ENCODE measurements at places on chromosomes 4 and X. TPM values are rescaled to one million over a fixed set of nuclear protein-coding genes. Genes with fewer than 3 reads are reported as not detected.

DNA sequence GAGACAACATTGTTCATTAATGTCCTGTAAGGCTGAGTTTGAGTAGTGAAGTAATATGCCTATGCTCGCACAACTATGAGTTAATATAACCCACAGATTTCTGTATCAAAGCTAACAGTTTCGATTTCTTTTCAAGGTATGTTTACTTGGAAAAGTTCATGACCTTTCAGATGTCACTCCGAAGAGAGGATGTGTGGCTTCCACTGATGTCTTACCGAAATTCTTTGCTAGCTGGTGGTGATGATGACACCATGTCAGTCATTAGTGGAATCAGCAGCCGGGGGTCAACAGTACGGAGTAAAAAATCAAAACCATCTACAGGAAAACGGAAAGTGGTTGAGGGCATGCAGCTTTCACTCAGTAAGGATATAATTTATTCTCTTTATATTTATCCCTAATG is 124.9 kb downstream of the STAG2 start:
- DNase-seq, result no peak

DNA sequence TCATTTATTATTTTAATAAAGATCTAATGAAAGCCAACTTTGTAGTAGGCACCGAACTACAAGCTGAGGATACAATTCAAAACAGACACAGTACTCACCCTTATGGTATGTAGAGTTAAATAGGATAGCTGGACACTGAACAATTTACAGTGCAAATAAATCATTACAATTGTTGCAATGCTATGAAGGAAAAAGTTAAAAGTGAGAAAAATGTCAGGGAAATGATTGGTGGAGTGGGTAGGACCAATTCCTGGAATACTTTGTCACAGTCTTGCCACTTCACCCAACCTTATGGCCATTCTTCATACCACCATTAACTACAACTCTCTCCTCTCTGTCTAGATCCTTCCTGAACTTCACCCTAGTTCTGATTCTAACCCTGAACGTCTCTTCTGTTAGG is 70.1 kb upstream of the CCSER1 start:
- DNase-seq, result no peak

ZMYM3 gene
- 11.9 TPM for total RNA-seq

DNA sequence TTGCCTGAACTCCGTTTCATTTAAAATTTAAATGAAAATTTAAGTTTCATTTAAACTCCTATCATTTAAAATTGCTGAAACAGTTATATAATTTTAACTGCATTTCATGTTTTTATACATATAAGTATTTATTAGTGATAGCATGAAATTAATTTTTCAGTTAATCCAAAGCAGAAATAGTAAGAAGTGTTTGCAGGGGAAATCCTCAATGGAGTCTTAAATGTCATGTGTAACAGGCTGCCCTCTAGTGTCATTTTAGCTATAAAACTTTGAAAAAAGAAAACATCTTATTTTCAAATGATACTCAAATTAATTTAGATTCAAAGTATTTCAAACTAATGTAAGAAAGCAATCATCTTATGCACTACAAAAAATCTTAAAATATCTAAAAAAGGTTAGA is 27.2 kb downstream of the TAPT1 start:
- DNase-seq, result no peak

INPP4B gene
- 9.0 TPM for total RNA-seq

DNA sequence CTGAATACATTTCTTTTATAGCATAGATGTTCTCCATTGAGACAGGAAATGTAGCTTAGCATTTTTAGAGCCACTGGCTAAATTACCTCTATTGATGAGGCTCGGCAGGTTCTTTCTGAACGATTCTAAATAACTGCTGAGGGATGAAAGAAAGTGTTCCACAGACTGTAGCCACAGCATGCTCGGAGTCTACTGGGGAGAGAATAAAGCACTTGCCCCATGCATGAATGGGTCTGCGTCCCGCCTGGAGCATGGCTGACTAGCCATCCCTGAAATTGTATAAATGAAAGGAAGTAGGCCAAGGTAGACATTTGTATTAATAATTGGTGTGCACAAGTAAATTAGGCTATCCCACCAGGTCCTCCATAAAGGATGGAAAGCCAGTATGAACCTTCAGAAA is 269.8 kb downstream of the COL25A1 start:
- DNase-seq, result no peak

NOX1 gene
- not detected for total RNA-seq

- no peak for DNase-seq
These were observed 34.2 kb downstream of the TENM3 start for GRCh38 chr4:182277377-182277776.

DNA sequence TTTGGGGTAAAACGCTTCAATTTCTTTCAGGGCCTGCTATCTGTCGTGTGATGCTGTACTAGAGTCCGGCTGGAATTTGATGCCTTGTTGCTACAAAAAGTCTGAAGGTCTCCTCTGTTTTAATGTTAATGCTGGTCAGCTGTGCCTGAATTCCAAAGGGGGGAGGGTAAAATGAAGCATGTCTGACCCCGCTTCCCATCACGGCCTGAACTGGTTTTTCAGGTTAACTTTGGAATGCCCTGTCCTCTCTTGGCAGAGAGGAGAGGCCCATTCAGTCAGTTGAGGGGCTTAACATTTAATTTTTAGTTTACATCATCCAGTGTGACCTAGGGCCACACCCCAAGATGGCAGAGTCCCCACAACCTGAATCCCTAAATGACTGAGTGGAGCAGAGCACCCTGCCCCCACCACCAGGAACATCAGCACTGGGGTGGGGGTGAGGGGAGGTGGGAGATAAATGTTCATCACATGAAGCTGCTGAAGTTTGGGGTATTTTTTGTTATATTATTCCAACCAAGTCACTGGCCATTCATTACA is 47.9 kb upstream of the GPR78 start:
- no peak for DNase-seq

DNA sequence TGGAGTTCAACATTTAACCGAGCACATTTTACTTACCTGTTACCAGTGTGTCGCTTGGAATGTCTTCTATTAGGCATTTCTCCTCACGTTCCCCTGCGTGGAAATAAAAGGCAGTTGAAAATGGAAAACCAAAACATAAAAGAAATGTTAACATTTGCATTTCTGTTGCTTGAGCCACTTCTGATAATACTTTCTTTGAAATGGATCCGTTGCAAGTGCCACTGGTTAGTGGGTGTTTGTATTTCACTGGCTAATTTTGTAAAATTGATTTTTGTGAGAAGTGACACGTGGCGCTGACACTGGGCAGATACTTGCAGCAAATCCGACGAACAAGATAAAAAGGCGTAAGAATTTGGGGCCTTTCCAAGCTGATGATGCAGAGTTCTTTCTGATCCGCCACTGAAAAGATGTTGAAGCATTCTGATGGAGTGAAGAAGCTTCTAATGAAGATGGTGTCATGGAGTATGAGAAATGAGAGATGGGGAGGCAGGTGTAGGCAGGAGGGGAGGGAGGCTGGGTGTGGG is 18.8 kb downstream of the SPON2 start:
- DNase-seq, result no peak

DNA sequence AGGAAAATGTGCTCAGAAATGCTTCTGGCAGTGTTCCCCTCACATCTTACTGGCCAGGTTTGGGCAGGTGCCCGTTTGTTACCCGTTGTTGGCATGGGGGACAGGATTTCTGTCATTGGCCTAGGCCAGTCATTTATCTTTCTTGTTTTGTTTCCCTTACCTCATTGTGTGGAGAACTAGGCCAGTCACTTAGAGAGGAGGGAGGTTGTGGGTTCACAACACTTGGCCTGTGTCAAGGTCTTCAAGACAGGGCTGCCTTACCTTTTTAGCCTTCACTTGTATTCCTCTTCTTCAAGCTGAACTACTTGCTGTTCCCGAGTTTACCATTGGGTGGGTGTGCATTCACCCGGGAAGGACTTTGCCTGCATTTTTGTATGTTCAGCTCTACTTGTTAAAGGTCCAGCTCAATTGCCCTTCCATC is 17.7 kb downstream of the SNX25 start:
- no peak for DNase-seq

GRCh38 chr4:138868562-138868961 is 147.0 kb upstream of the NOCT start:
- no peak for DNase-seq

GLRA2 gene
- not detected for total RNA-seq

DNA sequence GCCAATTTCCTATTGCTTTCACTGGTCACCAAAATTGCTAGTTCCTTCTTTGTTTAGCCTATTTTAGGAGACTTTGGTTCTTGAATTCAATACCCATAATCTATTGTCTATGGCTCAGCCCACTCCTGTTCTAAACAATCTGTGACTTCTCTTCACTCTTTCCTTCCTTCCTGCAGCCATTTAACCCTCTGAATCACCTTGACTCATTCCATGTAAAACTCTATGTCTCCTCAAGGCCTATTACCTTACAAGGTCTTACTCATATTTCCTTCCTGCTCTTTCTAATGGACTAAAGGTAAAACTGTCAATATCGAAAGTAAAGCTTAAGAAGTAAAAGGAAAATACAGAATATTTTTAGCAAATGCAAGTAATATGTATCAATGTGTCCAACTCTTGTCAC is 301.6 kb downstream of the ARHGAP24 start:
- no peak for DNase-seq

COL25A1 gene
- total RNA-seq, result 1.5 TPM

DNA sequence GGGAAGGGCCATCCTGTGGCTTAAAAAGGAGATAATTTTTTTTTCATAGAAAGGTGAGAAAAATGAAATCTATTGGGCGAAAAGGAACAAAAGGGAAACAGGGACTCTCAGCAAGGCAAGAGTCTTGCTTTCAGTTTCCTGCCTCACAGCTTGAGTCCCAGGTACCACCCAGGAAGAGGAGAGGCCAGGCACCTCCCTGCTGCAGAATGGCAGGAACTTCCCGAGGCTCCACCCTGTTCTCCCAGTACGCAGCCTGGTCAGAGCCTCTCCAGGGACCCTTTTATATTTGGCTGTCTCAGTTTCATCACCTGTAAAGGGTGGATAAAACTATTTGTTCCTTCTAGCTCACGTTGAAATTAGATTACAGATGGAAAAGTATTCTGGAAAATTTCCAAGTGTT is 33.8 kb downstream of the UCHL1 start:
- DNase-seq, result no peak

PABPC4L gene
- total RNA-seq, result 1.1 TPM

TAF1 gene
- total RNA-seq, result 17.8 TPM

DNA sequence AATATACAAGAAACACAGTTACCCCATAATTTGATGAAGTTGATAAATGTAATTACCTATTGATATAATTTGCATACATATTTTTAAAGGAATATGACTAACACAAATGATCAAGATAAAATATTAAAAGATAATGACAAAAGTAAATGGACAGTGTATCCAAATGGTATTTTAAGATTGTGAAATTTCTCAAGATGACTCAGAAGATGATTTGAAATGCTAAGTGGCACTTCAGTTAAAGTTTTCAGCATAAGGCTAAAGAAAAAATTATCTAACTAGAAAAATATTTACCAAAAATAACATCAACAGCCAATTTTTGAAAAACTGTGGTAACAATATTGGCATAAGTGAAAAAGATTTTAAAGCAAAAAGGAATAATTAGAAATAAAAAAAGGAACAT is 248.4 kb upstream of the NDST4 start:
- no peak for DNase-seq

- peak; percentile 56 for DNase-seq
These were observed 1.6 kb downstream of the RAB33A start for GRCh38 chrX:130173190-130173895.

GPC4 gene
- total RNA-seq, result 6.4 TPM

DNA sequence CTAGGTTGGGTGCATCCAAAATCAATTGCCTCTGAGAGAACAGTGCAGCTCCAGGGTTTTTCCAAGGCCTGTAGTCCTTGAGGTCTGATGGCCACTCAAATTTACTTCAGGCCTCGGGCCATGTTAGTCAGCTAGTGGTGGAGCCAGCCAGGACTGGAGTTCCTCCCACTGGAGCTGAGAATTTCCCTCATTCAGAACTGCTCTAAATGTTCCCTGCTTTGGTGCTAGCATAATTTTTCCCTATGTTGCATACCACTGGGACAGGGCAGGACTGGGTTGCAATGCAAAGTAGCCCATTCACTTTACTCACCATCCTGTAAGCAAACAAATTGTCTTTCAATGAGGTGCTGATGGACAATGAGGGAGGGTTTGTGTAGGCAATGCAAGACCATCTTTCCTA is 146.0 kb upstream of the ZXDB start:
- DNase-seq, result no peak

BST1 gene
- total RNA-seq, result 11.0 TPM

XG gene
- 0.38 TPM for total RNA-seq

PCYT1B gene
- 2.8 TPM for total RNA-seq

FAM9C gene
- total RNA-seq, result not detected
